NCI-H2029 (cell line): ENCODE measurements at places on chromosomes 4 and X.

GRCh38 chrX:46624090-46624786 is 50.7 kb downstream of the CHST7 start:
- DNase-seq, result peak; percentile 33

DNA sequence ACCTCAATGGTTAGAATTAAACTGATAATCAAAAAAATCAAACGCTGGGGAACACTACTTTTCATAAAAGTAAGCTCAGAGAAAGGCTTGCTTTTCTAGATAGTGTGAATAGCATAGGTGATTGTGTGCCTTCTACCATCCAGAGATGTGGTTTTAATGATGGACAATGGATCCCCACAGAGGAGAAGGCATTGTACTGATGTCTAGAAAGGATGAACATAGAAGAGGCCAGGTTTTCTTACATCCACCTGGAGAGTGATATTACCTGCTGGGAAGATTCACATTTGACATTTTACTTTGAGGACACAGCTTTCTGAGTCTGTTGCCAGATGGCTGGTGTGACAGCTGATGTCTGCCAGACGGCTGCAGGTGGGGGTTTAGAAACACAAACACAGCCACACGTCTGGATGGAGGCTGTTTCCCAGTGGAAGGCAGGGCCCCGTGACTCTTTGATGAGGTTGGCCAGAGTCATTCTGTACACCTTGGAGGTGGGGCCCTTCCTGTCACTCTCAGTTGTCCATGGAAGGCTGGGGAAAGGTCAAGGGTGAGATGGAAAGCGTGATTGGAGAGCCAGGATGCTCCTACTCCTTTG is 114.4 kb downstream of the PSAPL1 start:
- no peak for DNase-seq

- no peak for DNase-seq
These were observed 733.7 kb upstream of the PABPC4L start for GRCh38 chr4:134935320-134935719.

DNA sequence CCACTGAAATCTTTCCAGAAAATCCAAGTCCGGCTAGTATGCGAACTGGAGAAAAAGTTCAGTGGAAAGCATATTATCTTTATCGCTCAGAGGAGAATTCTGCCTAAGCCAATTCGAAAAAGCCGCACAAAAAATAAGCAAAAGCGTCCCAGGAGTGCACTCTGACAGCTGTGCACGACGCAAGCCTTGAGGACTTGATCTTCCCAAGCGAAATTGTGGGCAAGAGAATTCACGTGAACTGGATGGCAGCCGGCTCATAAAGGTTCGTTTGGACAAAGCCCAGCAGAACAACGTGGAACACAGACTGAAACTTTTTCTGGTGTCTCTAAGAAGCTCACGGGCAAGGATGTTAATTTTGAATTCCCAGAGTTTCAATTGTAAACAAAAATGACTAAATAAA is 34.4 kb downstream of the STX18 start:
- DNase-seq, result no peak

DNA sequence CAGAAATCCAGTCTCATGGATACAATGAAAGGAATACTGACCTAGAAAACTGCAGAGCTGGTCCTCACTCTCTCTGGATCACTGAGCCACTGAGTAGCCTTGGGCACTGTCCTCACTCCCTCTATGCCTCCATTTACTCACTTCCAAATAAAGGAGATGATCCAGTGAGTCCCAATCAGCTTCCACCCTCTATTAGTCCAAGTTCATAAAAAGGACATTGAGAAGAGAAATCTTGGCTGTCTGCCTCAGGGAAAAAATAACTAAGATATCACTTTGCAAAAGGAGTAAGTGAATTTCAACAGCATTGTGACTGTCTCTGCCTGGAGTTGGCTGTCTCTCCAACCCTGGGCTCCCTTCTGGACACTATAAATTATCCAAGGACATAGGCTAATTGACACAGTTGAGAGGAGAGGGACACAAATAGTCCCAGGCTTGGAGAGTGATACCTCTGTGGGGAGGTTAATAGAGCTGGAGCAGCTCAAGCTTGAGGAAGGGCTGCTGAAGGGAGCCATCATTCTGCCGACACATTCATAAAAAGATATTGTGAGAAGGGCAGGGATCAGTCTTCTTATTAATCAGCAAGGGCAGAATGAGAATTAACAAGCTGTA is 572.3 kb downstream of the RAB28 start:
- no peak for DNase-seq

DNA sequence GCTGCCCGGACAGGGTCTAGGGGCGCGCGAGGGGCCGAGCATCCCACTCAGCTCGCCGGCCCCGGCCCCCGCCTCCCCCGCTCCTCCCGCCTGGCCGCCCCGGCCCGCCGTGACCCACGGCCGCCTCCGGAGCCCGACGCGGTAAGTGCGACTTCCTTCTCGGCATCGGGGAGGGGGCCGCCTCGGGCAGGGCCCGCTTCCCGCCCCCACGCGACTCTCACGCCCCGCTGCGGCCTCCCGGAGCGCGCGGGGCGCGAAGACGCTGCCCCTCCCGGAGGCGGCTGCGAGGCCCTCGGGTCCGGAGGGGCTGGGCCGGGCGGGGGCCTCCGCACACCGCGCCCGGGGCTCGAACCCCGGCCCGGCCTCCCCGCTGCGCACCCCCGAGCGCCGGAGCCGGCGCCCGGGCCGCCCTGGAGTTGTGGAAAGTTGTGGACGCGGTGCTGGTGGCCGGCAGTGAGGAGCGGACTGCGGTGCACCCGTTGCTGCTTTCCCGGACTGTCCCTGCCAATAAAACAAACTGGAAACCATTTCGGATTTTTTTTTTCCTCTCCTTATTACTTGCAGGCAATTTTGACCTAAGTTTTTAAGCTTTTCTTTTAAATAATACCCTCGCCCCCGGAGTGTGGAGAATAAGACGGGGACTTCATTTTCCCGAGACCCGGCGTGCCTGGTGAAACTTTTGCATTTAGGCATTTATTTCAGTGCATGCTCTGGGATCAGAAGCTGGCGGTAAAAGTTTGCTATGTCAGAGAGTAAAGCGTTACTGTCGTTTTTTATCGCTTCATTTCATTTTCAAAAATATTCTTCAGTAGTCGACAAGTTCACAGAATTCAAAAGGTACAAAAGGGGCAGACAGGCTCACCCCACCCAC is 13.0 kb upstream of the TMEM156 start:
- no peak for DNase-seq
